Stimulated activated CD8-positive, alpha-beta memory T cell treated with anti-CD3 and anti-CD28 coated beads, Interleukin-15, amount 100 ng/mL, for 48 hours (primary cell): ENCODE measurements at places on chromosomes 12 and 14.

- DNase-seq: no peak
These were observed 12.5 kb upstream of the AVPR1A start for GRCh38 chr12:63163541-63163940.

GRCh38 chr14:104477666-104478380 lies 101.7 kb upstream of the C14orf180 start:
- no peak for DNase-seq

DNA sequence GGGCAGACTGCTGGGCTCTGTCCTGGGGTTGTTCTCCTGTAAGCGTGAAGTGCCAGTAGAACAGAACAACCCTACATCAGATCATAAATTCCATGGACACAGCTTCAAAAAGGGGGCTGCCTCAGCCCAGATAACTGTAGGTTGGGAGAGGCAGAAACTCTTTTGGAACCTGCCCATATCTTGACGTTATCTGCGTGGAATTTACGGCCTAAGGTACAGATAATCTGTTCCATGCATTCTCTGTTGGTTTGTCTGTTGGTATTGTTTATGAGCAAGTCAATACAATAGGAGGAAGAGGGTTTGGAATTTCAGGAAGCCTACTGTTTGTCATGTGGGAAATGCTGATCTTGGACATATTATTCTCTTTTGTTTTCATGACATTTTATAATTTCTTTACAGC lies 36.7 kb downstream of the SLC25A47 start:
- DNase-seq: no peak

- DNase-seq: no peak
These were observed 990.1 kb downstream of the TMTC2 start for GRCh38 chr12:83676781-83677295.

DNA sequence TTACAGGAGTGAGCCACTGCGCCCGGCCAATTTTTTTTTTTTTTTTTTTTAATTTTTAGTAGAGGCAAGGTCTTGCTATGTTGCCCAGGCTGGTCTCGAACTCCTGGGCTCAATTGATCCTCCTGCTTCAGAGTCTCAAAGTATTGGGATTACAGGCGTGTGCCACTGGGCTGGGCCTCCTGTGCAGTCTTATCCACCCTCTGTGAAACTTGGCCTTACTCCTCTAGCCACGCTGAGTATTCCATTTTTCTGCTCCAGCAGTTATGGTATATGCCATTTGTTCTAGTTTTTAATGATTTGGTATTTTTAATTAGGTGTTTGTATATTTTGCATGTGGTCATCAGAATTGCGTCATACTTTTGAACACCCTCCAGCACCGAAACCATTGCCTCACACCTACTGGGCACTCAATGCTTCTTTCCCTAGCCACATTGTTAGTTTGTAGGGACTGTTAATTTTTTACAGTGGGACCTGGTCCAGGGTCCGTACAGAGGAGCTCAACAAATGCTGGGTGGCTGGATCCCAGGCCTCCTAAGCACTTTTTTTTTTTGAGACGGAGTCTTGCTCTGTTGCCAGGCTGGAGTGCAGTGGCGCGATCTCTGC lies 11.4 kb downstream of the RIOX1 start:
- no peak for DNase-seq
